ENCODE measurements at places on chromosomes 7 and 10. TPM values are rescaled to one million over a fixed set of nuclear protein-coding genes. Genes with fewer than 3 reads are reported as not detected.

Gene SPDYE16
- 0.34 TPM for total RNA-seq

Gene ADAM12
- total RNA-seq = not detected

Gene CCSER2
- 23.1 TPM for total RNA-seq

Gene CDHR3
- total RNA-seq = 12.0 TPM

Gene WASL
- 42.3 TPM for total RNA-seq

Gene CC2D2B
- 0.39 TPM for total RNA-seq

Gene GCK
- not detected for total RNA-seq

DNA sequence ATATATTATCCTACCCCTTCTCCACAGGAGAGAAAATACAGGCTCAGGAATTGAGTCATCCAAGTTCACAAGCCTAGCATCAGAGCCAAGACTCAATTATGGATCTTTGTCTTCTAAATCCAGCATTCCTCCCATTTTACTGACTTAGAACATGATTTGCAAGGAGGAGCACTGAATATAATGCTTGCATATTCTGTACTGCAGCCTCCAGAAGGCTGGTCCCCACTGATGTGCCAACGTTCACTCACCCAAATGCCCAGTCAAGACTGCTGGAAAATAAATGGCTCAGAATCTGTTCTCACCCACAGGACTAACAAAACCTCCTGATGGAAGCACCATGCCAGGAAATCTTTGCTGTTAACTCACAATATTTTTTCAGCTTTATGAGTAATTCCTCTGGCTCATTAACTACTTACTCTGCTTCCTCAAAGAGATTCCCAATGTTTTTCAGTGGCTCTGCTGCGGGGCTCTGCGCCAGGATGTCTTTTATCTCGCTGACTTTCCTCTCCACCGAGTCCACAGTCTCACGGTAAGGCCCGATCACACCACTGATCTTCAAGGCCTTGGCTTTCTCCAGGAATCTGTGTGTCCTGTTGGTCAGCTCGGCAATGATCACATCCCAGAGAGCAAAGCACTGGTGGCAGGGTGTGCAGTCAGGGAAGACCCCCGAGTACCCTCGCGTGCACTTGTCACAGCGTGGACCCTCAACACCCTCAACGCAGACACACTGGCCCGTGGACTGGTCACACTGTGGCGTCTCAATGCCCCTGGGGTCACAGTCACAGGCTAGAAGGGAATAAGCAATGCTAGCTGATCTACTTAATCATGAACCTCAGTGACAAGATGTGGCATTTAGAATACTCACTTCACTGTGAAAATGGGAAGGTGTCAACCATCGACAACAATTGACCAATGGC, 48.8 kb downstream of the DLD start:
- no peak for DNase-seq

- no peak for DNase-seq
Observed at GRCh38 chr10:3067118-3067858, at the start of gene PFKP. Gene PFKP (plus strand): TSS chr10:3067548. CDS start chr10:3067596, 48 bp downstream.

DNA sequence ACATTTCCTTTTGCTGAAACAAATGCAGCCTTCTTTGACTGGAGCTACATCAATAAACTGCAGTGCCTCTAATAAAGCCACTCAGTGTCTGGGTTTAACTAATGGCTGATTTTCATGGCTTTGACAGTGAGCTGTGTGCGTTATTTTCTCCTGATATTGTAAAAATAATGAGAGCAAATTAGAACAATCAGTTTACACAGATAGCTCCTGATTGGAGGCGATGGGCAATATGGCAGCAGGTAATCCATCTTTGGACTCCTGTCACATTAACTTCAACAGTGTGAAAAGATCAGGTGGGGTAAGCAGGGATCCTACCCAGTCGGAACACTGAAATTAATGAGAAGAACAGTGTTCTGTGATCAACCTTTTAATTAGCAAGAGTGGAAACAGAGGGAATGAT, 100.7 kb downstream of the POLL start:
- no peak for DNase-seq

DNA sequence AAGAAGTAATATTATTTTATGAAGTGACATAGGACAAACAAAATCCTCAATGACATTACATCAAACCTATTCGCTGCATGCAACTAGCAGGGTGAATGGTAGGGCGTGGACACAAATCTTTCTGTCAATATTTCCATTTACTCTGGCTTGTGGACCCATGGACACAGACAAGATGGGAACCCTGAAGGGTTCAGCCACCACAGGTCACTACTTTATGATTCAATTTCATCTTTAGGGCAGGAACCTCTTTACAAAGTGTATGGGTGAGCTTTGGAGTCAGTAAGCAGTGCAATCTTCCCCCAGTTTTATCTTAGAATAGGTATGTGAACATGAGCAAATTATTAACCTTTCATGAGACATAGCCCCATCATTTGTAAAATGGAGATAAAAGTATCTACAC, 982.4 kb upstream of the LRRTM3 start:
- DNase-seq = peak; percentile 60

GRCh38 chr7:131011976-131012375, 278.0 kb upstream of the KLF14 start:
- DNase-seq = no peak

- DNase-seq = no peak
Observed at GRCh38 chr7:73704640-73705550, 14.6 kb downstream of the STX1A start.

GRCh38 chr7:105796365-105796764, 80.0 kb downstream of the ATXN7L1 start:
- DNase-seq = no peak

DNA sequence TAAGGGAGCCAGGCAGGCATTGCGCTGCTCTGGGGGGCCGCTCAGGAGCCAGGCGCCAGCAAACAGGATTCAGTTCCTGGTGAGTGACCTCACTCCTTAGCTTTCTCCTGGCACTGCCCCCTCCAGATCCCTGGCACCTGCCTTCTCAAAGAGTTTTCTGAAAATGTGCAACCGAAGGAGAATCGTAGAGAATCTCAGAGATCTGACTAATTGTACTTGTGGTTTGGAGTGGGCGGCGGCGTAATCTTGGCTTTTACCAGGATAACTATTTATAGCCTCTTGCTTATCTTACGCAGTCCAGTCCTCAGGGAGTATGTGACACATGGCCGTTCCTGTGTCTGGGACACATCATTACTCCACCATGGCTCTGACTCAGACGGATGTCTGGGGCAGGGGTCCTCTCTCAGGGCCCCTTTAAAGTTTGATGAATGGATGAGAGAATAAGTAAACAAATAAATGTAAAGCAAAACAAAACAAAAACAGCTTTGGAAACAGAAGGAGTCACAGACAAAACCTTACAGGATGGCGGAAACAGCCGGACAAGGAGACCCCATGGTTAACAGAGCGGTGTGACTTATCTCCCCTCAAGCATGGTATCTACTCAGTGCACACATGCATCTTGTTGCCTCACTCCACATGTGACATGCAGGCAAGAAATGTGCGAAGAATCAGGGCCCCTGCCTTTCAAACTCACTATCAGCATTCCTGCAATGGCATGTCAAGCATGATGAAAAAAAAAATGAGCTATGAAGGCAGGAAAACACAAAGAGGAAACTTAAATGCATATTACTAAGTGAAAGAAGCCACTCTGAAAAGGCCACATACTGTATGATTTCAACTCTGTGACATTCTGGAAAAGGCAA, 99.7 kb downstream of the TNS3 start:
- peak; percentile 66 for DNase-seq

GRCh38 chr7:30478349-30479201, at the start of gene NOD1:
Gene NOD1 (minus strand): TSS chr7:30478784. CDS start chr7:30456921, 21,863 bp downstream.
- peak; percentile 84 for DNase-seq

DNA sequence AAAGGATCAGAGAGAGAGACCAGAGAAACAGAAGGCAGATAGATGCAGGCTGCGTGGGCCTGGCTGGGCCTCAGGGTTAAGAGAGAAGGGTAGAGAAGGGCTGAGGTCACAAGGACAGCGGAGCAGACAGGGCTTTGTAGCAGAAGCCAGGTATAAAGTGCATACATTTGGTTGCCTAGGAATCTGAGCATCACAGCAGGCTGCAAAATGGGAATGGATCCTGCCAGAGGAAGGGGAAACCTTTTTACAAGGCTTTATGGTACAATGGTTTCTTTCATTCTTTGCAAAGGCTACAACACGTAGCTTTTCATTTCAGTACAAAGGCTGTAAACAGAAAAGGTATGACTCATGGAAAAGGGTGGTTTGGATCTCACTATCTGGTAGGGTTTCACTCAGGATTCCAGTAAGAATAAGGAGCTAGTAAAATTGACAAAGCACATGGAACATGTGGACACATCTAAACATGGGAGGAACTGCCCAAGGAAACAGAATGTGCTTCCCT, 275.1 kb downstream of the DOCK4 start:
- no peak for DNase-seq

DNA sequence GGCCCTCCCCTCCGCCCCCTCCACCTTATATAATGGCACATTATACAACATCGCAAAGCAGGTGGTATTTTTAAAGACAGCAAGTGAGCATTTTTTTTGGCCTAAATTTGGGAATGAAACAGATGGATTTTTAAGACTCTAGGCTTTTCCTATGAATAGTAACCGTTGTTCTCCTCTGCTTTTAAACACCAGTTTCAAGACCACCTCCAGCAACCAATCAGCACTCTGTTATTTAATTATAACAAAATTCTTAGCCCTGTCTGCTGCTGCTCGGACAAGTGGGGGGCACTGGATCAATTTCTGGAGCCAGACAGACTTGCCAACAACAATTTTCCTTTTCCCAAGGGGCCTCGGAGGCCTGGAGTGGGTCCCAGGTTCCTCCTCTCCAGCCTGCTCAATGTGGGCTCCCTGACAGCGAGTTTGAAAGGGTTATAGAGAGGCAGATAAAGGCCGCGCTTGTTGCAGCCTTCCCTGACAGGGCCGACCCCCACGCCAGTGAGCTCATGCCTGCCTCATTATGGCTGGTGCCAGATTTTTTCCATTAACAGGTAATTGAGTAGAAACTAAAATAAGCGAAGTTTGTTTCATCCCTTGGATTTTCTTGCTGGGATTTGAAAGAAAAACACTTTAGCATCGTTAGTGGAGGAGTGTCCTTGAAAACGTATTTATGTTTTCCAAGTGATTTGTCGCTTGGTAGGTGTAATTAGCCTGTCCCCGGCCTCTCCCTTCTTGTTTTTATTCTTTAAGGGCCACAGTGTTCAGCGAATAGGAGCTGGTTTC, 227.3 kb downstream of the TCF7L2 start:
- DNase-seq = no peak

DNA sequence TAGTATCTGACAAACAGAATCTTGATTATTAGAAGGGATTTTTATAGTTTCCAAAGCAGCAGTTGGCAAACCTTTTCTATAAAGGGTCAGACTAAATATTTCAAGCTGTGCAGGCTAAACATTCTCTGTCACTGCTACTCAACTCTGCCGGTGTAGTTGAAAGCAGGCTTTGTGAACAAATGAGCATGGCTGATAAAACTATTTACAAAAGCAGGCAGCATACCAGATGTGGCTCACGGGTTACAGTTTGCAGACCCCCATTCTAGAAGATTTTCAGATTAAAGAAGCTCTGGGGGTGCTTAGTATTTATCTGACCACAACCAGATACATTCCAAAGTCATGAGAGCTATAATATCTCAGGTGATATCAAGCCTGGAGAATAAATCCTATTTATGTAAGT, 1017.5 kb downstream of the SORCS1 start:
- DNase-seq = no peak

DNA sequence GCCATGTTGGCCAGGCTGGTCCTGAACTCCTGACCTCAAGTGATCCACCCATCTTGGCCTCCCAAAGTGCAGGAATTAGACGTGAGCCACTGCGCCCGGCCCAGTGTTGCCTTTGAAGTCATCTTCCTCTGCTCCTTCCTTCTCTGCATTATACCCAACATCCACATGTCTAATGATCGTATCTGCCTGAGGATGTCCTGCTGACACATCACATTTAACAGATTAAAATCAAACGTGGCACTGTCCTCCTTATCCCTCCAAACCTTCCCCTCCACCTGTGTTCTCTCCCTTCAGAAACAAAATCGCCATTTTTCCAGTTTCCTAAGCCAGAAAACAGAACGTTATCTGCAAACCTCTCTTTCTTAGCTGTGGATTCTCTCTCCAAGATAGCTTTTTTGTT, 8.4 kb upstream of the SDK1 start:
- no peak for DNase-seq

DNA sequence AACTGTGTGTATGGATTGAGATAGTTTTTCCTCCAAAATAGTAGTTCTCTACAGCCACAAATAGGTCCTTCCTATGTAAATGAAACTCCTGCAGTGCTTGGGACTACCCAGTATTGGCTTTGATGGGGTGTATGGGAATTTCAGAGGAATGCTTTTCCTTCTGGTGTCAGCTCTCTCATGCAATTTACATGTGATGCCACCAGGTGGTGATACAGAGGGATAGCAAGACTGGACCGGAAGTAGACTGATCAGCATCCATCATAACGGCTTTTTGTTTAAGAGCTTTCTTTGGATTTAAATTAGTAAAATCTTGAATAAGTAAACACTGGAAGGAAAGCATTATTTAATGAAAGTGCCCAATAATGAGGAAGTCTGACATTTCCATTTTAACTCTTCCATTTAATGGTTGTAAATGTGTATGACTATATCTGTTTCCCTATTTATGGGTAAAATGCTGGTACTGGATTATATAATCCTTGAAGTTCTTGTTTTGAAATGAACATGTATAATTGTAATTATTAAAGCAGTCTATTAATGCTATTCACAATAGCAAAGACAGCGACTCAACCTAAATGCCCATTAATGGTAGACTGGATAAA, 22.7 kb downstream of the DYNC1I1 start:
- DNase-seq = peak; percentile 37

GRCh38 chr10:125343118-125343925, 183.0 kb upstream of the CTBP2 start:
- no peak for DNase-seq

- no peak for DNase-seq
Observed at GRCh38 chr7:73810998-73811360, 19.8 kb upstream of the CLDN4 start.

GRCh38 chr10:75344170-75344569, 57.4 kb downstream of the ZNF503 start:
- no peak for DNase-seq

- no peak for DNase-seq
Observed at GRCh38 chr7:26659121-26659520, 205.3 kb downstream of the SKAP2 start.

DNA sequence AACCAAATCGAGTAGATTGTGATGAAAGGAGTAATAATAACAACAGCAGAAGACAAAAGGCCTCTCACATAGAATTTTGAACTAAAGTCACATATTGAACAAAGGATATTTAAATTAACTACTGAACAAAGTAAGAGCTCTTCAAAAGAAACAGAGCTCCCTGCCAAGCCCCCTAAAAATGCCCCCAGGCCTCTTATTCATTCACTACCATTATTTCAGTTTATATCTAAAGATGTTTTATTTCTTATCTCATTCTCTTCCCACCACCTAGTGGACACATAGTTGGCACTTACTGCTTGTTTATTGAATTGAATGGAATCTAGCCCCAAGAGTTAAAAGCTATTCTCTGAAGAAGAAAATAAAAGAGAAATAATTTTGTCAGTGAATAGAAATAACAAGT, 37.4 kb downstream of the VCL start:
- no peak for DNase-seq

- DNase-seq = peak; percentile 72
Observed at GRCh38 chr7:8724080-8724718, 290.8 kb downstream of the NXPH1 start.
